ENCODE measurements at places on chromosomes 4 and X. TPM values are rescaled to one million over a fixed set of nuclear protein-coding genes. Genes with fewer than 3 reads are reported as not detected.

PCSK1N gene
- total RNA-seq, result 6.3 TPM

TRAM1L1 gene
- 0.75 TPM for total RNA-seq

PQBP1 gene
- 150 TPM for total RNA-seq

TBC1D8B gene
- 4.7 TPM for total RNA-seq

KCTD8 gene
- total RNA-seq, result 0.16 TPM

BTC gene
- total RNA-seq, result 4.0 TPM

NOX1 gene
- total RNA-seq, result not detected

HOPX gene
- total RNA-seq, result not detected

SH2D1A gene
- total RNA-seq, result not detected

NEUROG2 gene
- not detected for total RNA-seq

SPANXC gene
- not detected for total RNA-seq

USP53 gene
- 47.4 TPM for total RNA-seq

USP17L15 gene
- not detected for total RNA-seq

ARX gene
- not detected for total RNA-seq

CT45A5 gene
- not detected for total RNA-seq

ANXA3 gene
- 260 TPM for total RNA-seq

BEX1 gene
- not detected for total RNA-seq

OR13H1 gene
- not detected for total RNA-seq

OTC gene
- total RNA-seq, result not detected

F8A2 gene
- not detected for total RNA-seq

MAGED4 gene
- total RNA-seq, result not detected

KDR gene
- total RNA-seq, result 0.37 TPM

KLKB1 gene
- 0.96 TPM for total RNA-seq

CCNA2 gene
- 12.1 TPM for total RNA-seq

All from MCF 10A (cell line).